ENCODE measurements at places on chromosomes 5 and 9.
A peak's percentile ranks its signal among the peaks of the same experiment; 100 is the strongest.

GRCh38 chr9:2497666-2498400, 123.8 kb upstream of the VLDLR start:
- DNase-seq = no peak

DNA sequence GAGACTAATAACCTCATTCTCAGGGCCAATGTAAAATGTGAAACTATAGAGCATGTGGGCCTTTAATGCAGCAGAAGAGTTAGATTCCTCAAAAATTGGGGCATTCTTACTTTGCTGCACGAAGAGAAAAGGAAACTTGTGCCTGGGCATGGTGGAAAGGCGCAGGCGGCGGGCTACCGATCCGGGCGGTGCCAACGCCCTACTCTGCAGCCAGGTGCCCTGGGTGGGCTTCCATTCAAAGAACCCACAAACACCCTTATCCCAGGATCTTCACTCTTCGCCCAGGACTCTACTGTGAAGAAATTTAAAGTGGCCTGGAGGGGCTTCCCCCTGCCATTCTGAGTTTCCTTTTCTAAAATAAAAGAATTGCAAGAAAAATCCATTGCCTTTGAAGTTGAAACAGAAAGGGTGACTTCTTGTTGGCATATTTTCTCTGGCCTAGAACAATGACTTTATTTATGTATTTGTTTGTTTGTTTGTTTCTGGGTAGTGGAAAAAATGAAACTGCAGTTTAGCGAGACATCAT, 124.9 kb downstream of the TMEM161B start:
- no peak for DNase-seq

- no peak for DNase-seq
Measured at GRCh38 chr9:86637515-86637914, 283.3 kb upstream of the TUT7 start.

- DNase-seq = no peak
Measured at GRCh38 chr9:112042769-112043168, 132.3 kb downstream of the SUSD1 start.

DNA sequence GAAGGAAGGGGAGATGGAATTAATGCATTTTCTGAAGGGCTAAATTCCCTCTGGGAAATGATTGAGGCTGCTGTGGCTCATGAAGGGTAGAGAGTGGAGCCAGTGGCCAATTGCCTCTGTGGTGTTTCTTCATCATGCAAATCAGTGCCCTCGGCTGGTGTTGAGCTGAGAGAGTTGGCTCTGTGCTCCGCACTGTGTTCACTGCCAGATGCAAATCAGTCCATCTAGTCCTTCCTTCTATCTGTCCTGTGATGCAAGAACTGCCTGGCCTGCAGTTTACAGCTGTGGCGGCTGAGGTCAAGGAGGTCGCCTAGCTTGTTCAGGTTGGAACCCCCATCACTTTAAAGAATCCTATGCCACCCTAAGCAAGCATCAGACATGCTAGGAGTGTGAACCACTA, 6.0 kb downstream of the TMEM171 start:
- no peak for DNase-seq

- no peak for DNase-seq
Measured at GRCh38 chr5:181189363-181189961, 15.5 kb downstream of the TRIM7 start.

DNA sequence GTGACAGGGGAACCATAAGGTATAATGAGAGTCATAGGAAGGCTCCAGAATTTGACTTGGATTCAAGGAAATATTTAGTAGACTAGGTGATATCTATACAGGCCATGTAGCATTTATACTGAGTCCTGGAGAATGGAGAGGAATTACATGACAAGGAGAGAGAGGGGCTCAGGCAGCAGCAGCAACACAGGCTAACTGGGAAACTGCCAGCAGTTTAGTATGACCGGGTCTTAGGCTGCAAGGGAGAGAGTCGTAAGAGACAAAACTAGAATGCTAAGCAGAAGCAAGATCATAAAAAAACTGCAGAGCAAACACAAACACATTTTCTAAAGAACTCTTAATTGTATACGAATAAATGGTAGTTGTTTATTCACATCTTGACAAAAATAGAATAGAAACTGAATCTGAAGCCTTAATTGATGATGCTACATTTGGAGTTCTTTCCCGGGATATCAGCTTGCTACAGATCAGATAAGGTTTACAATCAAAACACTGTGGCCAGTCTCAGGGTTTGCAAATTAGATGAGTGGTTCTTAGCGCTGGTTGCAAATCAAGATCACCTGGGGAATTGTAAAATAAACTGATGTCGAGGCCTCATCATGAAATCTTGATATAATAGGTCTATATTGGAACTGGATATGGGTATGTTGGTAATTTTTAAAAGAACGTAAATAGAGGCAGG, 480.0 kb upstream of the C9orf72 start:
- no peak for DNase-seq

DNA sequence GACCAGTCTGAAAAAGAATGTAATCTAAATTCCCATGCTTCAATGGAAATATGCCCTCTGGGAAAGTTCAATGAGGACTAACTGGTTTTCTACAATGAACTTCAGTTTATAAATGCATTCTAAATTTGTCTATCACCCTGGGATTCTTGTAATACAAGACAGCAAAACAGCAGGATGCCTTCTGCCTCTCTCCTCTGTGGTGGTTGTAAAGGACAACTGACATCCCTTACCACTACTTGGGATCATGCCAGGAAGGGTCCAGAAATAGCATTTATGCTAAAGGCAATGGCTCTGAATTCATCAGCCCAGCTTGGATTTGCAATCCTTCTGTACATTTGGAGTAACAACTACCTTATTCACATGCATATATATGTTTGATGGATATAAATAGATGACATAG, 97.3 kb upstream of the ADAMTS16 start:
- DNase-seq = no peak

DNA sequence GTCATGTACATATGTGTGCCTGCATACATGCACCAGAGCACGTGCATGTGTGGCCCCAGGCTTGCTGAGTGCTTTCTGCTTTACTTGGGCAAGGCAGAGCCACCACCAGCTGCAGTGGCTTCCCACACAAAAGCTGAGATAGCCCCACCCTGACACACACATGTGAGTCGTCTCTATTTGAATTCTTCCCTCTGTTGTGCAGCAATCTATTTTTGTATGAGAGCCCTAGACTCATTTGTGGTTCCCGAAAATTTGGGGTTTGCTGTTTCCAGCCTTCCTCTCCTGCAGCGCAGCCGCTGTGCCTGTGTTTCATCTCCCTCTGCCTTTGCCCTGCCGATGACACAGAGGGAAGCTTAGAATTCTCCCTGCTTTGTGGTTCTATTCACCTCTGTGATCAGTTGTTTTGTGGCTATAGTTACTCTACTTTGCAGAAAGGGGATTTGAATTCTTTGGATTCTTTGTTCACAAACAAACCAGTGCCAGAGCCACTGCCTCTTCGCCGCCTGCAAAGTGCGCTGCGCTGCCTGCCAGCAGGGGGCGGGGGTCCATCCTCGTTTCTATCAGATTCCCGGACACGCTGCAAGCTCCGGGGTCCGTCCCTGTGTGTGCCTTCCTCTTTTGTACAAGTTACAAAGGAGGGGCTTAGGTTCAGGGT, 95.8 kb upstream of the DAP start:
- DNase-seq = peak; percentile 34

DNA sequence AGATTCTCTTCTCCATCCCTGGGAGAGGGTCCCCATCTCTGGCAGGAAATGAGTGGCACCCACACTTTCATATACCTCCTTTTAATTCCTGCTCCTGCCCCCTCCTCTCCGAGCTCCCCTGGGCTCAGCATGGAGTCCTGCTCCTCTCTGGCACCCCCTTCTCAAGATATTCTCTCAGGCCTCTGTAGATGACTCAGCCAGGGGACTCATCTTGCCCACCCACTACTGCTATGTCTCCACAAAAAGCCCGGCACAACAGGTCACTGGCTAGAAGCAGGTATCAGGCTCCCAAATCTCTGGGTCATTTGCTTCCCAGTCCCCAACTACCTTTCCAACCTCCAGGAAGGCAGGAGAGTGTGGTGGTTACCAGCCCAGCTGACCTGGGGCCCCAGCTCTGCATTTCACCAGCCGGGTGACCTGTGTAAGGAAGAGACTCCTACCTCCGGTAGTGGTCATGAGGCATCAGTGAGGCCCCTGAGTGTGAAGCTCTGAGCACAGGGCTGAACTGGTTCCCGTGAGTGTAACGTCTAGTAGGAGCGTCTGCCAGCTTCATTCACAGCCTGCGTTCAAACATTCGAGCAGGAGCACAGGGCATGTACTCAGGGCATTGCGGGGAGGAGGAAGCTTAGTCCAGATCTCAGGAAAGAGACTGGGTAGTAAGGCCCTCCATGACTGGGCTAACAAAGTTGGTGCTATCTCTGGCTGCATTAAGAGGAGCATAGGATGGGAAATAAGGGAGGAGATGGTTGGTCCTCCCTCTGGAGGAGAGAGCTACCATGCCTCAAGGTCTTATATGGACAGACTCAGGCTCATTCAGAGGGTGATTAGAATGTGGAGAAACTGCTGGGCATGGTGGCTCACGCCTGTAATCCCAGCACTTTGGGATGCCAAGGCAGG, 63.7 kb downstream of the LMX1B start:
- no peak for DNase-seq

- no peak for DNase-seq
Measured at GRCh38 chr5:149932445-149933350, 11.9 kb downstream of the PDE6A start.

DNA sequence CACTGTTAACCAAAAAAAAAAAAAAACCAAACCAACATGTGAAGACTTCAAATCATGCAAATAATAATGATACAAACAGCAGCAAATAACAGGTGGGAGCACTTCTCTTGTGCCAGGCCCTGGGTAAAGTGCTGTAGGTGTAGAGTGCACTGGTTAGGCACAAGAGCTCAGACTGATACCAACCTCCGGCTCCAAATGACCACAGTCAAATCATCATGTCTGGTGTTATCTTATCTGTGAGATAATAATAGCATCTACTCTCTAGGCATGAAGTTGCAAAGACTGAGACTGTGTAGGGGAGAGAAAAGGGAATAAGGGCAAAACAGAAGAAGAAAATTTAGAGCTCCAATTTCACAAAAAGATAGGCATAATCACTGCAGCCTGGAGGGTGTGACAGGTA, 159.5 kb downstream of the ARL15 start:
- DNase-seq = no peak

DNA sequence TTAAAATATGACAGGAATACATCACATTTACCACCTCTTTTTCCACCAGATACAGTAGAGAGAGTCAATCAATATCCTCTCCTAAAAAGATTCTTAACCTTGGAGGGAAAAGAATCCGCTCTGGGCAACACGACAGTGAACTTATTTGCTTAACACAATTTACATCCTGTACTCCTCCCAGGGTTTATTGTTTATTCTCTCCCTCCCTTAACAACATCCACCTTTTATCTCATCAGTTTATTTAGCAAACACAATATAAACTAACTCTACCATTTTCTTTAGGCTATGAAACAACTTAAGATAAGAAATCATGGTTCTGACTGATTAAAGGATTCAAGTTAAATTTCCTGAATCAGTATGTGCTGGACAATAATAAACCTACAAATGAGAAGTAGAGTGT, 50.9 kb downstream of the CERT1 start:
- DNase-seq = no peak

DNA sequence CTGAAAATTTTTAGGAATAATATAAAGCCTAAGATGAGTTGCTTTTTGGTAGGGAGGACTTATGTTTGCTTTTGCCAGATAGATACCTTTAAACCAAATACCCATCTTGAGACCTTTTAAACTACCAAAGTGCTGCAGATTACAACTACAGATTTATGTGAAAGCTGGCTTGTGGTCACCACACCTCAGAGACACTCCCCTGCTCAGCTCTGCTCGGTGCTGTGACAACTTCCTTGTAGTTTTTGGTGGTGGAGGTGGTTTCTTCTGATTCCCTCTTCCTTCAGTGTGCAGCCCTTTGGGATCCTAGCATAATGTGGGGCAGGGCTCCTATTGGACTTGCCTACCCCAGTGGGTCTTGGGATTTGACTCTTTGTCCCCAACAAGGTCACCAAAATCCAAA, 29.2 kb downstream of the GARNL3 start:
- DNase-seq = no peak

- no peak for DNase-seq
Measured at GRCh38 chr9:133256136-133256461, 18.9 kb downstream of the ABO start.

DNA sequence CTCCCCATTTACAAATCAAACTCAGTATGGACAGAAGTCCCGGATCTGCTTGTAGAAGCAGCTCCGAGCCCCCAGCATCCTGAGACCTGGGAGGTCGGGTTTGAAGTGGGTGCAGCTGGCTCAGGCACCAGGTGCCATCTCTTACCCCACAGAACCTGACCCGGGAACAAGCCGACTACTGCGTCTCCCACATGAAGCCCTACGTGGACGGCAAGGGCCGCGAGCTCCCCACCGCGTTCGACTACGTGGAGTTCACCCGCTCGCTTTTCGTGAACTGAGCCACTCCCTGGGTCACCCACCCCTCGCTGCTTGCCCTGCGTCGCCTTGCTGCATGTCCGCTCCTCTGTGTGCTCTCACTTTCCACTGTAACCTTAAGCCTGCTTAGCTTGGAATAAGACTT, 23.6 kb downstream of the DYNC2I2 start:
- DNase-seq = no peak

GRCh38 chr9:2469681-2470221, 151.8 kb upstream of the VLDLR start:
- peak; percentile 13 for DNase-seq

- DNase-seq = no peak
Measured at GRCh38 chr9:16289639-16290038, 580.8 kb downstream of the BNC2 start.

DNA sequence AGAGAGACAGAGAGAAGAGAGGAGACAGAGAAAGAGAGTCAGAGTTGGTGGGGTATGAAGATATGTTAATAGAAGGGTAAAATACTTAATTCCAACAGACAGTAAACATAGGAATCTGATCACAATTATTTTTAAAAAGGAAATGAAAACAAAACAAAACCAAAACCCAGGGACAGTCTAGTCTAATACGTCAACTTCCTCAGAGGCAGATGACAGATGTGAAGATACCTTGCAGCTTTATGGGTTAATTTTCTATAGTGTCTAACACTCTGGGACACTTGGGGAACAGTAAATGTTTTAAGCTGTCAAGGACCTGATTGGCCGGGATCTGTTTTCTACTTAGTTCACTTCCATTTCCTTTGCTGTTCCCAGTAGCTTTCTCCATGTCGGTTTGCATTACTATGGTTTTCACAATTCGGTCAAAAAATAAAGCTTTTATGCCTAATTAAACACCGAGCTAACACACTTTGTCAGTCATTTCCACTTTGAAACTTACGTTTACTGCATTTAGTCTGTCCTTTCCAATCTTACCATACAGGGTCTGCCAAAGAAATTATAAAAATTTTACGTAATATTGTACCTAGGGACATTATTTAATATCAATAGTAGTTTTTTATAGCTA, 216.5 kb downstream of the MCTP1 start:
- no peak for DNase-seq

GRCh38 chr9:131148966-131149687, 23.7 kb downstream of the NUP214 start:
- DNase-seq = no peak
